Hindlimb muscle (tissue), 1 donor: ENCODE measurements at places on chromosomes 6 and 20.

DNA sequence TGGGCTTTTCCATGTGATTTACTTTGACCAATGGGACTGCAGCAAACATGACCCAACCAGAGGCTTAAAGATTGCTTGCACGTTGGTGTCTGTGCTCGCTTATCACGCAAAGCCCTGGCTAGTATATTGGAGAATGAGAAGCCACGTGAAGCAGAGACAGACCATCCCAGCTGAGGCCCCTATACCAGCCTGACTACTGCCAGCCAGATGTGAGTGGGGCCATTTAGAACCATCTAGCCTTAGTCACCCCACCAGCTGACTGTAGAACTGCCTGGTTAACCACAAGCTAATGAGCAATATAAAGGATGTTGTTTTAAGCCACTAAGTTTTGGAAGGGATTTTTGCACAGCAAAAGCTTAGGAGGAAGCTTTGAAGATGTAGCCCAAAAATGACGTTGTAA, 74.5 kb downstream of the MACROD2 start:
- no peak for DNase-seq

GRCh38 chr6:7136859-7137334, 29.1 kb downstream of the RREB1 start:
- no peak for DNase-seq

GRCh38 chr20:20782231-20782630, 69.8 kb upstream of the RALGAPA2 start:
- DNase-seq: peak; percentile 66

DNA sequence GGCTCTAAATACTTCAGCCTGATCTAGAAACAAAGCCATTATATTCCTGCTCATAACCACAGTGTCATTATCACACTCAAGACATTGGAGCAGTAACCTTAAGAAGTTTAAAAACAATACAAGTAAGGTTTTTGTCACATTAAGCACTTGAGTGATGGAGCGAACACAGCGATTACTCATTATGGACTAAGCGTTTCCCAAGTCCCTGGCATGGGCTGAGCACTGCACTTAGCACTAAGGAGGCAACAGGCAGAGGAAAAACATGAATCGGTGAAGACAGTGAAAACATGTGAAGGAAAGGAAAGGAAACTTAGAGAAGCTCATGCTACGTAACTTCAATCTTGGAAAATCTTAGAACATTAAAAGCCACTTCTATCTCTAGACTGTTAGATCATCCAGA, 108.7 kb downstream of the SLC24A3 start:
- no peak for DNase-seq

- no peak for DNase-seq
Measured at GRCh38 chr6:169589293-169589692, 112.5 kb downstream of the WDR27 start.

- no peak for DNase-seq
Measured at GRCh38 chr20:24583169-24583792, 113.9 kb downstream of the SYNDIG1 start.

DNA sequence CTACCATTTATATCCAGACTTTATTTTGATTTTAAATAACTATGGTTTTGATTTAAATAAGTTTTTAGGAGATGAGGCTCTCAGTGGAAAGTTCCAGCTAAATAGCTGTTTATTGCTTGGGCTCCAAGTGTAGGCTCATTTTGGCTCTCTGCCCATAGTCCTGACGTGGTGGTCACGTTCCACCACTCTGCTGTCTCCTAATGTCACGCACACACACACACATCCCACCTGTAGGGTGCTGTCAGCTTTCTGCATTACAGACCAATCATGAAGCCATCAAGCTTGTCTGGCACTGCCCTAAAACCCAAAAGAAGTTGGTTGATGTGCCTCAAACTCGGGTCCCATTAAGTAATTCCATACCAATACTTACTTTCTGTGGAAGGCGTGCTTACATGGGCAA, 45.4 kb downstream of the PANK2 start:
- DNase-seq: no peak

DNA sequence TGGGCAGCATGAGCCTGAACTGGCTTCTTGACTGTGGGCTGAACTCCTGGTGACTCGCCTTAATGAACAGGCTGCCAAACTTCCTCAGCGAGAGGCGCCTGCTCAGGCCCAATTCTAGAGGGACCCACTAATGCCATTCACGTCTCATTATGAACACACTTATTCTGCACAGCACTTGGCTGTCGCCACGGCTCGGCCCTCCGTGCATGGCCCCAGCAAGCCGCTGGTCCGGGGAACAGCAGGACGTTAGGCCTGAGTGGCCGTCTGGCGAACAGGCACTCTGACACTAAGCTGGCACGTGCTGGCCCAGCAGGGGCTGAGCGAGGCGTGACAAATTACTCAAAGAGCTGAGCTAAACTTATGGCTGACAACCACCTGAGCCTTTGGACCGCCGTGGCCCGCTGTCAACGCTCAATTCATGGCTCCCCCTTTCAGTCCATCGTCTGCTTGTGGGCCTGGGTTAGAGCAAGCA, 45.9 kb downstream of the INSM1 start:
- DNase-seq: no peak

GRCh38 chr6:168692193-168692914, 251.4 kb downstream of the SMOC2 start:
- DNase-seq: no peak

DNA sequence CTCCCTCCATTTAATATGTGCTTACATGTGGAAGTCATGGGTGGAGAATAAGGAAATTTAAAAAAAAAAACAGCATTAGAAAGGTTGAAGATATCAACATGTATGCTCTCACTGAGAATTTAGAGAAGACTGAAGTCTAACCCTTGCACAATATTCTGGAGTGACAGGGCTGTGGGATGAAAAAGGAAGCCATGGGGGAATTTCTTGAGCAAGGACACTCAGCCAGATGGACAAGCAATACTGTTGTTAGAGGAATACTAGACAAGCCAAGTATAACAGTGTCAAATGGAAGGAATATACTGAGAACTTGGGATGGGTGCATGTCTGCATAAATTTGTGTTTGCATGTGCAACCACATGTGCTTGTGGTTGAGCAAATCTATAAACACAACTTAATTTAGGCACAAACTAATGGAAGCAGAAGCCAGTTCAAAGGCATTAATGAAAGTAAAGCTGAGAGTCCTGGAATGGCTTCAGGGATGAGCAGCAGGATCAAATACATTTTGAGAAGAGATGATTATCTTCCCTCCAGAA, 119.7 kb downstream of the ADGRB3 start:
- no peak for DNase-seq

DNA sequence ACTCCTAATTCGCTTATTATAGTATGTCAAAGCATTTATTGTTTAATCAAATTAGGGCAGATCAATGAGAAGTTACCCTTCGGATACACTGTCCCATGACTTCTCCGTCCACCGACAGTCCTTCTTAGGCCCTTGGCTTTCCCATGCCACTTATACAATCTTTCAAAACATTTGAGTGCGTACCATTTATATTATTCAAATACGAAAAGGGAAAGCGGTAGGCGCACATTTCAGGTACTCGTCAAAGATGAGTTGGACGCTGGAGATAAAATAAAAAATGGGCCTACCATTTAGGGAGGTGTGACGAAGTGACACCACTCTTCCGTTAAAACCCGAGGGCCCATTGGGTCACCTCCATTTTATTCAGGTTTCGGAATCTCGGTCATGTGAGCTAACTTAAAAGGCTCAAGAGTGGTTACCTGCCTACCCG, 542 bp upstream of the AFG1L start:
- DNase-seq: no peak

DNA sequence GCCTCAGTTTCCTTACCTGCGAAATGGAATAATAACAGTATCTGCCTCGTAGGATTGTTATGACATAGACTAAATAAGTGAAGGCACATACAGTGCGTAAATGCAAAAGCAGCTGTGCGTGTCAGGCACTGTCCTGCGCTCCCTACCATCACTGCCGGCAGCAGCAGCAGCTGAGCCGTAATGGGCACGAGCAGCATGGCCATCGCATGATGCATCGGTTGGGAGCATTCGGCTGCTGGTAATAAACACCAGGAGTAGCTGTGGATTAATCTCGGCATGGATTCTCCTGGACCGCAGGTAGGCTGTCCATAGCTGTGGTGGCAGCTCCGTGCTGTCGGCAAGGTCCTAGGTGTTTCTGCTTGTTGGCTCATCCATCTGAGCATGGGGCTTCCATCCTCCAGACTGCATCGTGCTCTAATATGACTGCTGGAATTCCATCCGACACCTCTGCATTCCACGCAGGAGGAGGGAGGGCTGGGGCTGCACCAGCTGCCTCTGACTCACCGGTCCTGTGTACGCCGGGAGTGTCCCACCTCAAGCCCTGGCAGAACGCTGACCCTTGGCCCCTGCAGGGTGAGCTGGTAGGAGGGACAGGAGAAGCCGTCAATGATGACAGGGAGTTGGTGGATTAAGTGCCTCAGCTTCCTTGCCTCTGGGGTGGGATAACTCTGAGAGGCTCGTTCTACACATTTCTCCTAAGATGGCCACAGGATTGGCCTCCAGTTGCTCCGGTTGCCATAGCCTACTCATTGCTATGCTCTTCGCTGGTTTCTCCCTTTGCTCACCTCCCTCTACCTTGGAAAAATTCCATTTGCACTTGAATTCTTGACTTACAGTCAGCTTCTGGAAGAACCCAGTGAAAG, 100.9 kb upstream of the PMEPA1 start:
- no peak for DNase-seq

- DNase-seq: no peak
Measured at GRCh38 chr6:708237-708598, 15.3 kb upstream of the EXOC2 start.

DNA sequence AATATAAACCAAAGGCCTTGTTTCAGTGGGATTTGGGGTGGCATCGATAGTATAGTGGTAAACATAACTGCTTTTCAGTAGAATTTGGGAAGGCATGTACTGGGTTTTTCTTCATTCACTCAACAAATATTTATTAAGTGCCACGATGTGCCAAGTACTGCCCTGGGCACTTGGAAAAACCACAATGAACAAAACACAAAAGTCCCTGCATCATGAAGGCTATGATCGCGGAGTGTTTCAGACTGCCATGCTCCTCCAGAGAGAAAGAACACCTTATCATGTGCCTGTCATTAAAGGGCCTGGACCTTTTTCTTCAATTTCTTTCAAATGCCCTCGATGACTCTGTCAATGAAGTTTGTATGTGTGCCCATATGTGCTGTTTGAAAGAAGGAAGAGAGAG, 59.2 kb upstream of the CEP85L start:
- DNase-seq: no peak

DNA sequence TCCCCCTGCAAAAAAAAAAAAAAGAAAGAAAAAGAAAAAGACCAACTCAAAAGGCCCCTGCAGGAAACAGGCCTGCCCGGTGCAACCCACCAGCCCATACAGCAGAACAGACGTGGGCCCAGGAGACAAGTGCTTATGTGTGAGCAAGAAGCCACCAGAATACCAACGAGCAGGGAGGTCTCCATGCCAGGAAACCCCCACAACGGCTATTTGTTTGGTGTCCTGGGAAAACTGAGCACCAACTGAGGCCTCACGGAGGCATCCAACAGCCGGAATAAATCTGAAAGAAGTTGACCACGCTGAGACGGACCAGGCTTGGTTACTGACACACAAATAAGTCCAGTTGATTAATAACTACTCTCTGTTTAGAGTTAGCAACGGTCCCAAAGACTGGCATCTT, 29.7 kb downstream of the PTPRT start:
- no peak for DNase-seq

DNA sequence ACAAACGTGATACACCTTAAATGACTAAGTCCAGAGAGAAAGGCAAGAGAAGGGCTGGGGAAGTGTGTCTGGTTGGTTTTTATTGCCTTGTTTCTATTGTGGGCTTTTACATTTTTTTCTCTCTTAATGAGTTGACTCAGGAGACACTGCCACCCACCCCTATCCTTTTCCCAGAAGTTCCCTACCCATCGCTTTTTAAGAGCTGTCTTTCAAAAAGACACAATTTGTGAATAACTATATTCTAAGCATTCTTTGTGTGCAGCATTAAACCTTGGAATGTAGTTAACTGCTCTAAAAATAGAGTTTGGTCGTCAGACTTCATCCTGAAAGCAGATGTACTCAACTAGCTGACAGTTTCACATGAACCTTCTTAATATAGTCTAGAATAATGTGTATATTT, 174.9 kb downstream of the ISM1 start:
- no peak for DNase-seq

- no peak for DNase-seq
Measured at GRCh38 chr20:62039738-62040137, 25.9 kb downstream of the TAF4 start.

- DNase-seq: no peak
Measured at GRCh38 chr6:151445482-151445881, 6.4 kb downstream of the RMND1 start.

DNA sequence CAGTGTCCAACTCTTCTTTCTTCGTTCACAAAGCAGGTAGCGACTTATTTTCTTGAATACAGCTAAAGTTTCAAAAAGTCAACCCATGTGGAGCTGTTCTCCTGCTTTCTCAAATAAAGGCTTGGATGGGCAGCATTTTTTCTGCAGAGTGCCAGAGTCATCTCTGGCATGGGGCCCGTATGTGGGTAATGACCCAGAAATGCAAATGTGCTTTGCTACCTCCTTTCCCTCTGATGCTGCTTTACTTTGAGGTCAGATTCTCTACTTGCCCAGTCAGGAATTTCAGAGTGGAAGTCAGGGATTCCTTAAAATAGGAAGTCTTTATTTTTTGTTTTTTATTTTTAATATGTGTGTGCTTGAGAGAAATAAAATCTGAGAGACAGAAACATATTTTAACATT, 4.9 kb downstream of the NKAIN2 start:
- DNase-seq: no peak

DNA sequence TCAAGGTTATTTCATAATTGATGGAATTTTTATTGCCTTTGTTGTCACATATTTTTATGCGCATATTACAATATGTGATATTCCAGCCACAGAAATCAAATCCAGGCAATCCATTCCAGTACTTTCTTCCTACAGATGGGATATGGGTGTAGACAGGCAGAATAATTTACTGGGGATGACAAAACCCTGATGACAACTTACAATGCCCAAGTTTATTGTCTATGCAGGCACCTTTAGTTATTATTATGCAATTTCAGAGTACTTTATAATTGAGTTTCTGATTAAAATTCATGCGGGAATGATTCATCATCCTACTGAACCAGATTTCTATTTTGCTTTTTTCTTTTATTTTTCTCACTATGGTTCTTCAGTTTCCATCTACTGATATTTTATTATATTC, 358.7 kb downstream of the LMBRD1 start:
- DNase-seq: no peak

GRCh38 chr6:14075095-14075503, 42.5 kb upstream of the CD83 start:
- no peak for DNase-seq

DNA sequence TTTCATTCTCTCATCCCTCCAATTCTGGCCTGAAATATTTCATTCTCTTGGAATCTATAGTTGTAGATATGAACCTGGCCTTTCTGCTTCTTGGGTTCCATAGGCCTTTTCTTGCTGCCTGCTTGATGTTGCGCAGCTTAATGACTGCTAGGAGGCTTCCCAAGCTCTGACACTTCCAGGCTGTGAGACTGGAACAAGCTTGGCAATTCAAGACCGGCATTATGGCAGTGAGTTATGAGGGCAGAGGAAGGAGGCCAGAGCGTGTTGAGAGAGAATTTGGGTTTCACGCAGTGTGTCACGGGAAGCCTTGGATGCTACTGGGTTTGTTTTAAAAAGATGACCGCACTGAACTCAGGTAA, 948 bp upstream of the DNAJC5 start:
- DNase-seq: no peak
